ENCODE measurements at places on chromosomes 13 and 19. TPM values are rescaled to one million over a fixed set of nuclear protein-coding genes. Genes with fewer than 3 reads are reported as not detected.

DNA sequence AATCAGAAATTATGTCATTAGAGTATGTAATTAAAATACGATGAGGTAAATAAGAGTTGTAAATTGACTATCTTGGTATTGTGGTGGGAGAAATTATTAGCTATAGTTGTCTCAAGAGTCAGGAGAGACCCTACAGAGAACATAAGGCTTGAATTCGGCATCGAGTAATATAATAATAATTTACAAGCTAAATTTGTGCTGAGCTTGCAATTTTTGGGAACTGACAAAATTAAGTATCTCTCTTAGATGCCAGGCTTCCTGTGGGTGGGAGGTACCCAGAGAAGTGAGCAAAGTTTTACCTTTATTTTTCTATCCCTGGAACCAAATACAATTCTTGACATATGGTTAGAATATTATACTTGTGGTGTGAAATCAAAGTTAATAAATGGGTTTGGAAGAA, 1637.0 kb downstream of the EFNB2 start:
- no peaks in the 10 kb centered on the region for H3K27me3 ChIP-seq
- H3K4me1 ChIP-seq, result no peaks in the 10 kb centered on the region
- no peak for DNase-seq
- no peaks in the 10 kb centered on the region for H3K36me3 ChIP-seq
- no peak overlapping the region for H3K4me3 ChIP-seq
- H3K27ac ChIP-seq, result no peak overlapping the region

DNA sequence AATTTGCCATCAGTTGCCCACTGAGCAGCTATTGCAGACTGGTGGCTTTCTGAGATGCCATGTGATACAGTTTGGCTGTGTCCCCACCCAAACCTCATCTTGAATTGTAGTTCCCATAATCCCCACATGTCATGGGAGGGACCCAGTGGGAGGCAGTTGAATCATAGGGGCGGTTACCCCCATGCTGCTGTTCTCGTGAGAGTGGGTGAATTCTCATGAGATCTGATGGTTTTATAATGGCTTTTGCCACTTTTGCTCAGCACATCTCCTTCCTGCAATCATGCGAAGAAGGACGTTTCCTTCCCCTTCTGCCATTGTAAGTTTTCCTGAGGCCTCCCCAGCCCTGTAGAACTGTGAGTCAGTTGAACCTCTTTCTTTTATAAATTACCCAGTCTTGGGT, 34.8 kb upstream of the ANKRD10 start:
- no peak for DNase-seq
- H3K36me3 ChIP-seq, result no peaks in the 10 kb centered on the region
- no peaks in the 10 kb centered on the region for H3K27me3 ChIP-seq
- H3K4me3 ChIP-seq, result no peak overlapping the region

- H3K4me3 ChIP-seq, result no peak overlapping the region
- no peak overlapping the region for H3K27ac ChIP-seq
- peaks cover 15% of the 10 kb centered on the region for H3K27me3 ChIP-seq
- peak; percentile 93 for DNase-seq
Observed at GRCh38 chr19:48489608-48490216, 20.5 kb downstream of the CYTH2 start.

Gene PSG3
- polyA plus RNA-seq, result not detected

GRCh38 chr19:903266-903797, 9.7 kb downstream of the R3HDM4 start:
- peaks cover 15% of the 10 kb centered on the region for H3K4me1 ChIP-seq
- H3K36me3 ChIP-seq, result peaks cover 46% of the 10 kb centered on the region
- no peak for DNase-seq
- H3K4me3 ChIP-seq, result no peak overlapping the region
- no peak overlapping the region for H3K27ac ChIP-seq

Gene LIM2
- polyA plus RNA-seq, result not detected

DNA sequence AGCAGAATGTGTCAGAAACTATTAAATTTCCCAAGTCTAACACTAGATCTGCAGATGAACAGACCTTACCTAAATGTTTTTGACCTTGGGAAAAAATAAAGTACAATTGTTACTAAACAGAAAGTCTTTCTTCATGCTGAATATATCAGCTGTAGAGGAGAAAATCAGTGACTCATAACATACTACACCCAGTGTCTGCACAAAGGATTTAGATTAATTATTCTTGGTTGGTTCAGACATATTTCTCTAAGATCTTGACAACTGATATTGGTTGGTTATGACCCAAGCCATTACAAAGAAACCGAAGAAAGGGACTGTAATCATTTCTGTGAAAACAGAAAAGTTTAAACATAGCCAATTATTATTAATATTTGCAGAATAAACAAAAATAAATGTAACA, 225.1 kb downstream of the HS6ST3 start:
- DNase-seq, result no peak
- H3K4me1 ChIP-seq, result no peaks in the 10 kb centered on the region
- no peaks in the 10 kb centered on the region for H3K36me3 ChIP-seq
- no peak overlapping the region for H3K27ac ChIP-seq
- H3K27me3 ChIP-seq, result no peaks in the 10 kb centered on the region
- H3K4me3 ChIP-seq, result no peak overlapping the region

GRCh38 chr13:36418022-36418805, 14.1 kb upstream of the CCNA1 start:
- H3K4me1 ChIP-seq, result peaks cover 16% of the 10 kb centered on the region
- no peaks in the 10 kb centered on the region for H3K36me3 ChIP-seq
- H3K27me3 ChIP-seq, result peaks cover 4% of the 10 kb centered on the region

Gene CD22
- 292 TPM for polyA plus RNA-seq

DNA sequence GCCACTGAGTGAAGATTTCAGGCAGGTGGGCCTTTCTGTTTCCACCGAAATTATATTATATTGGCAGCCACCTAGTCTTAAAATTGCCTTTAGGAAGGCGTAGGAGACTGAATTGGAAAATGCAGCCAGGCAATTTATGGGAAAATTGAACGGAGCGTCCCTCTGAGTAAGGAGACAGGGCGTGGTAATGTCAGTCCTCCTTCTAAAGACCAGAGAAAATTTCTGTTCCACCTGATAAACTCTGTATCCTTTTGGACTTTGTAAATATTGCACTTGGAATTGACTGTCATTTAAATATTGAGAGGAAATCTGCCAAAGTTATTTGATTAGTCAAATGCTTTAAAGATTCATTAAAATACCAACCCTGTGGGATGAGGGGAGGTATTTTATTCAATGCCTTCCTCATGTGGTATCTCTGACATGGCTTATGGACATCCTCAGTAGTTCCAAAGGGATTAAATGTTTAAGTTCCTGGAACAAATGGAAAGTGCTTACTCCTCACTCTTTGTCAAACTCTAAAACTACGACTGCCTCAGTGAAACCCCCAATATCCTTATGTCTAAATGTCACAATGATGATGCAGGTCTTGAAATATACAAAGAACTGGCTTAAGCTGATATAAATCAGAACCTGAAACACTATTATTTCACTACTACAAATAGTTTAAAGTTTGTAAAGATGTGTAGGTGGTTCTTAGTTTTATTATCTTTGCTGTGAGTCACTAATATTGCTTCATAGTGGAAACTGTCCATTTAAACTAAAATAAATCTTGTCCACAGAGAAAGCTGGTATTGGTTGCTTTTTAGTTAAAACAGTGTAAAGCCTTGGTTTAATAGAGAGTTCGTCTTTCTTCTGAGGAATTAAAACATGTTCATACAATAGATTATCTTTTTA, 203.2 kb downstream of the FGF14 start:
- H3K27ac ChIP-seq, result no peak overlapping the region
- DNase-seq, result no peak
- no peak overlapping the region for H3K4me3 ChIP-seq
- no peaks in the 10 kb centered on the region for H3K27me3 ChIP-seq
- H3K36me3 ChIP-seq, result no peaks in the 10 kb centered on the region

GRCh38 chr13:82654861-82655855, 1227.1 kb downstream of the SLITRK1 start:
- no peaks in the 10 kb centered on the region for H3K27me3 ChIP-seq
- no peaks in the 10 kb centered on the region for H3K4me1 ChIP-seq
- H3K4me3 ChIP-seq, result no peak overlapping the region

- H3K4me3 ChIP-seq, result no peak overlapping the region
- DNase-seq, result no peak
Observed at GRCh38 chr13:28268800-28269223, 130.5 kb downstream of the PAN3 start.

- peaks cover 24% of the 10 kb centered on the region for H3K4me1 ChIP-seq
- no peaks in the 10 kb centered on the region for H3K27me3 ChIP-seq
- H3K27ac ChIP-seq, result peak overlapping the region; percentile 3
- no peak overlapping the region for H3K4me3 ChIP-seq
- H3K36me3 ChIP-seq, result no peaks in the 10 kb centered on the region
Observed at GRCh38 chr19:31285744-31286143, 63.5 kb downstream of the TSHZ3 start.

DNA sequence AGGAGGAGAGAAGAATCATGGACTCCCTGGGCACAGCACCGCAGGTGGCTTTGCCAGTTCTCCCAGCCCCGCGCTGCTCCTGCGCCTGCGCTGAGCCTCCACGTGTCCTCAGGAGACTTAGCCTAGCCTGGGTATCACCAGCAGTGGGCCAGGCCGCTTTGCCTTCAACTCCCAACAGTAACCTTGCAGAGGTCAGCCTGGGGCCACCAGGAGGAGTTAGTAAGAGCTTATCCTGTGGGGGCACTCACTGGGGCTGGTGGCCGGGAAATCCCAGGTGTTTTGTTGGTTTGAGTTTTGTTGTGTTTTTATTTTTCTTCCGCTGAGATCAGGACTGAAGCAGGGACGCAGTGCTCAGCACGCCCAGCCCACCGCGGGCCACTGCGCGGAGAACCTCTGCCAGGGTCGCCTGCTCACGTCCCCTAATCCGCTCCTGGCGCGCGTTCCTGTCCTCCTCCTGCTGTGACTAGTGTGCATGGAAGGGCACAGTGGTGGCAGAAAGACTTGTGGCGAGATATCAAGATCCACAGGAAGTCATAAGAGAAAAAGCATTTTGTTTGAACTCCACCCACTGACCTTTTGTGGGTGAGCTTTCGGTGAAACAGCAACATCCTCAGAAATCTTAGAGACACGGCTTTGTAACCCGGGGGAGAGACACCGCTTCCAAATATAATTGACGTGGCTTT, 207.4 kb upstream of the RFC3 start:
- DNase-seq, result peak; percentile 83
- H3K36me3 ChIP-seq, result no peaks in the 10 kb centered on the region
- H3K27me3 ChIP-seq, result no peaks in the 10 kb centered on the region
- no peak overlapping the region for H3K4me3 ChIP-seq
- peaks cover 22% of the 10 kb centered on the region for H3K4me1 ChIP-seq

DNA sequence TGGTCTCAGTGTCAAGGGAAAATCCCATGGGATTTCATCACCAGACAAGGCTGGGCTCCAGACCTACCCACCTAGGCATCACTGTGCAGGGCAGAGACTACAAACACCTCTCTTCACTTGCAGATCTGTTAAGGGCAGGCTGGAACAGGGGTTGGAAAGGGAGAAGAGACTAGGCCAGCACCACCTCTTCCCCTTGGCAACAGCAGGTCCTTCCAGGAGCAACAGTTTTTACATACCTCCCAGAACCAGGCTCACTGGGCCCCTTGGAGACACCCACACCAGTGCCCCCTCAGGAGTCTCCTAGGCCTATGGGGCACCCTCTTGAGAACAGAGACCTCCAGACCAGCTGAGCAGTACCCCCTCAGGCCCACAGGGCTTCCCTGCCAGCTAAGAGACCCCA, 2.5 kb upstream of the UBE2M start:
- no peaks in the 10 kb centered on the region for H3K27me3 ChIP-seq
- no peak overlapping the region for H3K4me3 ChIP-seq
- peaks cover 72% of the 10 kb centered on the region for H3K4me1 ChIP-seq
- peaks cover 10% of the 10 kb centered on the region for H3K36me3 ChIP-seq

GRCh38 chr19:38877781-38878574, at the start of gene RINL:
RINL (minus strand) TSS chr19:38878275; CDS start chr19:38876742, 1,533 bp downstream.
- no peaks in the 10 kb centered on the region for H3K27me3 ChIP-seq
- H3K4me3 ChIP-seq, result peak within 1 kb of the TSS; percentile 13
- peak within 1 kb of the TSS; percentile 93 for H3K27ac ChIP-seq
- DNase-seq, result peak; percentile 95
- peaks cover 14% of the 10 kb centered on the region for H3K36me3 ChIP-seq

GRCh38 chr13:105634059-105634458, 901.4 kb downstream of the EFNB2 start:
- no peaks in the 10 kb centered on the region for H3K36me3 ChIP-seq
- no peaks in the 10 kb centered on the region for H3K4me1 ChIP-seq
- H3K4me3 ChIP-seq, result no peak overlapping the region

GRCh38 chr19:6219586-6220290, 60.0 kb downstream of the MLLT1 start:
- peak overlapping the region; percentile 49 for H3K27ac ChIP-seq
- no peaks in the 10 kb centered on the region for H3K27me3 ChIP-seq
- no peak for DNase-seq
- peaks cover 19% of the 10 kb centered on the region for H3K36me3 ChIP-seq

GRCh38 chr19:46303322-46303690, 6.5 kb downstream of the HIF3A start:
- peaks cover 33% of the 10 kb centered on the region for H3K4me1 ChIP-seq
- H3K36me3 ChIP-seq, result no peaks in the 10 kb centered on the region
- DNase-seq, result no peak
- peaks cover 11% of the 10 kb centered on the region for H3K27me3 ChIP-seq

DNA sequence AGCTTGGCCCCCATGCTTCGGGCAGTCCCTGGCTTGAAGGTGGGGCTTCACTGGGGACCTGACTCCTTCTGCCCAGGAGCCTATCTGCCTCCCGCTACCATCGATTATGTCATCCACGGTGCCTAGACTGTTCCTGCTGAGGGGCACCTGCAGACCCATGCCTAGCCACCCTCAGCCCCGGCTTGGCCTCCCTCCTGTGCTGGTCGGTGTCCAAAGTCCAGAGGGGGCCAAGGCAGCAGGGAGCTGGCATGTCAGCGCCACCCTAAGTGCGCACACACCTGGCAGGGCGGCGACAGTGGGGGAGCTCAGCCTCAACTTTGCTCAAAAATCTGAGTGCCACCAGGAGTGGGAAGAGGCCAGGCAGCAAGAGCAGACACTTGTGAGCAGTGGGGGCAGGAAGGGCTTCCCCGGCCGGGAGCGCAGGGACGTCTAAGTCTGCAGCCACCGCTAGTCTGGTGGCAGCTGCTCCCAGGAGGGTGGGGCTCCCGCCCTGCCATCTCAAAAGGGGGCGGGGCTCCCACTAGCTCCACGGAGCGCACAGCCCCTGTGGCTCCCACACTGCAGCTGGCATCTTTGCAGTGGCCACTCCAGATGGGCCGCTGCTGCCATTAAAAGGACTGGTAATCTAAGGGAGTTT, 13.5 kb upstream of the URAD start:
- no peak overlapping the region for H3K4me3 ChIP-seq
- no peak for DNase-seq
- H3K27ac ChIP-seq, result no peak overlapping the region
- H3K4me1 ChIP-seq, result no peaks in the 10 kb centered on the region
- no peaks in the 10 kb centered on the region for H3K36me3 ChIP-seq
